ENCODE measurements at places on chromosomes 13 and 19. TPM values are rescaled to one million over a fixed set of nuclear protein-coding genes. Genes with fewer than 3 reads are reported as not detected.

DNA sequence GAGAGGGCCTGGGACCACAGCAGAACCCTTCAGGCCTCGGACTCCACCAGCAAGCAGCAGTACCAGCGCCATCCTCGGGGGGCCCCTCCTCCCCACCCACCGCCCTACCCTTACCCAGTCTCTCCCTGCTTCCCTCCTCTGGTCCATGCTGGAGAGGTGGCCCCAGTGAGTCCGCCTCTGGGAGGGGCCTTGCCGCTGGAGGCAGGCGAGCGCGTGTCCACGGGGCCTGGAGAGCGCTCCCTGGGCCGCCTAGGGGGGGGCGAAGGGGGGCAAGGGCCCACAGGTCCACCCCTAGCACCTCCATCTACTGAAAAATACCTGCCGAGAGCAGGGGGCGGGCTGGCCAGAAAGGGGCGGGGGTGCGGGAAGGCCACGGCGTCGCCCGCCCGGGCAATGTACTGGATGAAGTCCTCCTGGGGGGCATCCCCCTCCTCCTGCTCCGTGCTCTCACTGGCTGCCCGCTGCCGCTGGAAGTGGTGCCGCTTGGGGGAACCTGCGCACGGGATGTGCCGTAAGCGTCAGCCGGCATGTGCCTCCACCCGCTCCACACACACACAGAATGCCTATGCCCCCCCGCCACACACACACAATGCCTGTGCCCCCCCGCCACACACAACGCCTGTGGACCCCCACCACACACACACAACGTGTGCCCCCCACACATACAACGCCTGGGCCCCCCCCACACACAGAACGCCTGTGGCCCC lies 6.9 kb downstream of the CBARP start:
- DNase-seq: no peak

- DNase-seq: no peak
Measured at GRCh38 chr19:36103842-36104552, 6.9 kb upstream of the OVOL3 start.

- DNase-seq: no peak
Measured at GRCh38 chr13:85142351-85142927, 656.8 kb downstream of the SLITRK6 start.

KMT5C gene
- 18.6 TPM for total RNA-seq

HAUS8 gene
- 11.6 TPM for total RNA-seq

Measured in osteocyte (in vitro differentiated cells).